Gastrocnemius medialis (tissue), 4 donors: ENCODE measurements at places on chromosomes 6 and 20. TPM values are rescaled to one million over a fixed set of nuclear protein-coding genes. Genes with fewer than 3 reads are reported as not detected.

Gene AGER
- total RNA-seq: 1.9 TPM

DNA sequence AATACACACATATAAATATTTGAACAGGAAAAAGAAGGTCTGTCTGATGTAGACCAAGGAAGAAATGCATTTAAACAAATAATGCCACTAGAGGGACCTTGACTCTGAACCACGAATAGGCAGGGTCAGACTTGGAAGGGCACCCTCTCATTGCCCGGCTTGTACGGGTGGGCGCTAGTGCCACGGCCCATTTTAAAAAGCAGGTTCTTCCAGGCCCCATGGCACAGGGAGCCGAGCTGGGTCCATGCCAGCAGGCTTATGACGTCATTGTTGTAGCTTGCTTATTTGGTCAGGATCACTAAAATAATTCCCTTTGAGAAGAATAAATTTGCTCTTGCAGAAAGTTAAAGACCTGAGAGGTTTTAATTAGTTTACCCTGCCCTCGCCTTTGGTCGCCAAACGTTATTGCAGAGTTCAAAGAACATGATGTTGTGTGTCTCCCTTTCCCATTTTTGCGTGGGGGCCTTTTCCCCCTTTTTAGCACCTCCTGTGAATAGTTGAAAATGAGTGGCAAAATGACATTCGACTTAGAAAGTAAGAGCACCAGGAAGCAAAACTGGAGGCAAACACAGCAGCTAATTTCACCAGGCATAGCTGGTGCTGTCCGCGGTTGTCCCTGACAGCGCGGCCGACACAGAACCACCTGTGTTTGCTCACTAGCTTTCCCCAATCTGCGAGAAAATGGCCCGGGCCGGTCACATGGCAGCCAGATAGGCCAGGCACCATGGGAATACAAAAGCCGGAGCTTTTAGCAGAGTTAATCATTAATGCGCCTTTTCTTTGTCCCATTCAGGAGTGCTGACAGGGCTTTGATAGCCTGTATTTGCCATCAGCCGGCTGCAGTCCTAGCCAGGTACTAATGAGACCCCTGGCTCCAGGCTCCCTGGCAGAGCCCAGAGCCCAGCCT, 93.8 kb downstream of the FOXA2 start:
- no peaks in the 10 kb centered on the region for H3K36me3 ChIP-seq
- H3K27me3 ChIP-seq: peaks cover 8% of the 10 kb centered on the region
- no peaks in the 10 kb centered on the region for H3K4me1 ChIP-seq
- H3K27ac ChIP-seq: no peak overlapping the region
- DNase-seq: no peak

- no peak overlapping the region for H3K27ac ChIP-seq
- H3K27me3 ChIP-seq: no peaks in the 10 kb centered on the region
- DNase-seq: no peak
- H3K4me1 ChIP-seq: no peaks in the 10 kb centered on the region
- H3K36me3 ChIP-seq: no peaks in the 10 kb centered on the region
These were observed 34.9 kb upstream of the TNFAIP3 start for GRCh38 chr6:137832110-137832509.

Gene NKX2-4
- not detected for total RNA-seq

DNA sequence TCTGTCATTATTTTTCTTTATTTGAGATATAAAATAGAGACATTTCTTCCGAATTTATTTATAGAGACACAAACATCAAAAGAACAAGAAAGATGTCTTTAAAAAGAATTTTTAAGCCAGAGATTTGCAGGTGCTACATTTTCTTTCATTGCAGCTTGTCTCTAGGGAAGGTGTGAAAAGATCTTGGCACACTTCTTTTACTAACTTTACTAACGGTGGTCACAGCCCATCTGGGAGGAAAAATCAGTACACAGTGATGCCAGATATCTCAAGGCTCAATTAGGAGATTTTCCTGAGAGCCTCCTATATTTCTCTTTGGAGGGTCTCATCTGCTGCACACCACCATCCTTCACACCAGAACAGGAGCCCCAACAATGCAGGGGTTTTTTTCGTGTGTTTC, 29.5 kb downstream of the ABRACL start:
- no peak for DNase-seq
- H3K4me1 ChIP-seq: no peaks in the 10 kb centered on the region
- no peaks in the 10 kb centered on the region for H3K27me3 ChIP-seq

Gene ZNF133
- total RNA-seq: 6.9 TPM

Gene CGA
- total RNA-seq: not detected

- DNase-seq: no peak
- H3K27me3 ChIP-seq: no peaks in the 10 kb centered on the region
- H3K4me3 ChIP-seq: no peak overlapping the region
- no peaks in the 10 kb centered on the region for H3K36me3 ChIP-seq
- H3K27ac ChIP-seq: no peak overlapping the region
These were observed 252.2 kb downstream of the ADGB start for GRCh38 chr6:146850981-146851380.

DNA sequence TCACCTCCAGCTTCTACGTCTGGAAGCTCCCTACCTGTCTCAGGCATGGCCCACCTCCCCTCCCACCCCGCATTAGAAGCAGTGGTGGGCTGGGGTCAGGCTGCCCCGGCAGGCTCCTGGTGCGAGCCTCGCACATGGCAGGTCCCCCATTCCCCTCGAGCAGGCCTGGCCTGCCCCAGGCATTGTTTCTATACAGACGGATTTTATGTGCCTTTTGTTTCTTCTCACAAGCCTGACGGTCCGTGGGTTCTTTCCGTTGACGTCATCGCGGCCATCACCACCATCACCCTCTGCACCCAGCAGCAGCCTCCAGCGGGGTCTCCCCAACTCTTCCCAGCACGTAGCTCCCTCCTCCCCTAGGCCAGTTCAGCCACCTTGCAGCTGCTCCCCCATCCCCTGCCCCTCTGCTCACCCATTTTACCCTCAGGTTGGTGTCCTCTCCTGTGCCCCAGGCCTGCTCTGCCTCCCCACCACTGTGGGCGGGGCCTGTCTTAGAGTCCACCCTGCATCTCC, 4.6 kb downstream of the CST7 start:
- H3K36me3 ChIP-seq: no peaks in the 10 kb centered on the region
- H3K27ac ChIP-seq: no peak overlapping the region
- no peak for DNase-seq
- H3K4me3 ChIP-seq: no peak overlapping the region
- H3K27me3 ChIP-seq: no peaks in the 10 kb centered on the region

- no peak overlapping the region for H3K27ac ChIP-seq
- no peaks in the 10 kb centered on the region for H3K36me3 ChIP-seq
These were observed 81.3 kb downstream of the C6orf52 start for GRCh38 chr6:10613077-10613476.

Gene IL17A
- total RNA-seq: not detected

DNA sequence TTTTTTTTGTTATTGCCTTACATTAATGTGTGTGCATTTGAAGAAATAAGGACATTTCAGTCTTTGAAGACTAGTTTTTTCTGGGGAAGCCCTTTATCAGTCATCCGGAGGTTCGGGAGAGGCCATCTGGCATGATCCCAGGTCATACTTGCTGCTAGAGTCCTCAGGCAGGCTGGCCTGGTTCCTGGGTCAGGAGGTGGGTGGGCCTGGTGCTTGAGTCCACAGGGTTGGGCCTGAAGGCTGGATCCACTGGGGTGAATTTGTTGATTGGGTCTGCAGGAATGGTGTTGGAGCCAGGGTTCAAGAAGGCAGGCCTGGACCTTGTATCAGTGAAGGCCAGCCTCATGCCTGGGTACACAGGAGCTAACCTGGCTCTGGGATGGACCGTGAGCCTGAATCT, 15.8 kb upstream of the WFDC9 start:
- no peak overlapping the region for H3K4me3 ChIP-seq
- H3K27me3 ChIP-seq: peaks cover 3% of the 10 kb centered on the region
- no peaks in the 10 kb centered on the region for H3K36me3 ChIP-seq
- no peaks in the 10 kb centered on the region for H3K4me1 ChIP-seq
- no peak overlapping the region for H3K27ac ChIP-seq
- DNase-seq: no peak

DNA sequence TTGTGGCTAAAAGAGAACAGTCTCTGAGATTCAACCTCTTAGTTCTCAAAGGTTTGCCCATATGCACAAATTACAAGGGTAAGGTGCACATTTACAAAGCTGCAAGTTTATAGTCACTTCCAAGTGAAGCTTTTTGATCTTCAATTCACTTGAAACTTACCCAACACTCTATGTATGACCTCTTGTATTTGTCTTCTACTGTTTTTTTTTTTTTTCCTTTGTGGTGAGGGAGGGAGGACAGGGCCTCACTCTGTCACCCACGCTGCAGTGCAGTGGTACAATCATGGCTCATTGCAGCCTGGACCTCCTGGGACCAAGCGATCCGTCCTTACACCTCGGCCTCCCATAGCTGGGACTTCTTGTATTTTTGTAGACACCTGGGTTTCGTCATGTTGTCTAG, 4.5 kb upstream of the FOXO3 start:
- H3K27me3 ChIP-seq: no peaks in the 10 kb centered on the region
- peaks cover 29% of the 10 kb centered on the region for H3K4me1 ChIP-seq
- no peak for DNase-seq
- H3K27ac ChIP-seq: peak overlapping the region; percentile 100

Gene PGC
- total RNA-seq: not detected

Gene FBXO30
- 8.6 TPM for total RNA-seq

Gene BPIFB2
- not detected for total RNA-seq

DNA sequence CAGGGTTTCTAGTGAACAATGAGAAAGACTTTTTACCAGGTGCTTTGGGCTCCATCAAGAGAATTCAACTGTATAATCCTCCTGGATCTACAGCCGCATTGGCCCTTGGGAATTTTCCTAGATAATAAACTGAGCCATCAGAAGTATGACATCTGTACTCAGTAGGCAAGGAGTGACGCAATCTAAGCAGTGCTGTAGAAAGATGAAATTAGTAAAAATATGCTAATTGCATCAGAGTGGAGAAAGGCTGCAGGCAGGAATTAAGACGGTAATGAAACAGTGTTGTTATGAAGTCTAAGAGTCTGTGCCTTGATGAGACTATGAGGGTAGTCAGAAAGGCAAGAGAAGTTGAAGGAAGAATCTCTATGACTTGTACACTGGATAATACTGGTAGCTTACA, 507.9 kb upstream of the SOX4 start:
- no peak for DNase-seq
- no peak overlapping the region for H3K27ac ChIP-seq
- H3K4me1 ChIP-seq: no peaks in the 10 kb centered on the region

DNA sequence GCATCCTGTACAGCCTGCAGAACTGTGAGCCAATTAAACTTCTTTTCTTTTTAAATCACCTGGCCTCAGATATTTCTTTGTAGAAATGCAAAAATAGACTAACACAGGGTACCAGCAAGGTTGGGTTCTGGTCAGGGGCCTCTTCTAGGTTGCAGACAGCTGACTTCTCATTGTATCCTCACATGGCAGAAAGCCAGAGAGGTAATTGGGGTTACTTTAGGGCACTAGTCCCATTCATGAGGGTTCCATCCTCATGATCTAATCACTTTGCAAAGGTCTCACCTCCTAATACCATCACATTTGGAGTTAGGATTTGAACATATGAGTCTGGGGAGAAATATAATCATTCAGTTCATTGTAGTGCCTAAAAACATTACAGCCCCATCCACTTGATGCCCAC, 101.5 kb downstream of the LCA5 start:
- H3K27ac ChIP-seq: no peak overlapping the region
- H3K27me3 ChIP-seq: no peaks in the 10 kb centered on the region
- no peak for DNase-seq
- H3K4me3 ChIP-seq: no peak overlapping the region
- no peaks in the 10 kb centered on the region for H3K36me3 ChIP-seq

Gene TTK
- not detected for total RNA-seq

Gene CENPW
- total RNA-seq: 2.1 TPM

Gene ADGRF4
- total RNA-seq: not detected

Gene NKAPL
- 1.5 TPM for total RNA-seq

GRCh38 chr20:7505152-7505834, 435.0 kb downstream of the HAO1 start:
- no peaks in the 10 kb centered on the region for H3K4me1 ChIP-seq
- H3K27me3 ChIP-seq: no peaks in the 10 kb centered on the region
- no peak for DNase-seq
- H3K4me3 ChIP-seq: no peak overlapping the region

DNA sequence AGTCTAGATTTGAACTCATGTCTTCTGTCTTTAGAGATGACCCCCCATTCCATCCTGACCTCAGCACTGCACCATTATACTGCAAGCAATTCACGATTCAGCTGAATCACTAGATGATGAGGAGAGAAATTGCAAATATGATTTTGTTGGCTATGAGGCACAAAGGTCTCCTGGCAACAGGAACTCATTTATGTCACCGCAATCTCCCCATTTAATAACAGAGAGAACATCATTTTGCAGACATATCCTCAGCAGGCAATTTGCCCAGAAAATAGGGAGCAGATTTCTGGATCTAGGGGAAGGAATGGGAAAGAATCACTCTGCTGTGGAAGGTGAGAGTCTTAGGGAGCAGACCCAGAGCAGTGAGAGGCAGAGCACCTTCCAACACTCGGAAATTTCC, 303.0 kb downstream of the PAX1 start:
- no peak for DNase-seq
- no peak overlapping the region for H3K27ac ChIP-seq
- H3K36me3 ChIP-seq: no peaks in the 10 kb centered on the region
- no peak overlapping the region for H3K4me3 ChIP-seq
- H3K4me1 ChIP-seq: no peaks in the 10 kb centered on the region
- H3K27me3 ChIP-seq: no peaks in the 10 kb centered on the region

Gene SEMG1
- not detected for total RNA-seq

DNA sequence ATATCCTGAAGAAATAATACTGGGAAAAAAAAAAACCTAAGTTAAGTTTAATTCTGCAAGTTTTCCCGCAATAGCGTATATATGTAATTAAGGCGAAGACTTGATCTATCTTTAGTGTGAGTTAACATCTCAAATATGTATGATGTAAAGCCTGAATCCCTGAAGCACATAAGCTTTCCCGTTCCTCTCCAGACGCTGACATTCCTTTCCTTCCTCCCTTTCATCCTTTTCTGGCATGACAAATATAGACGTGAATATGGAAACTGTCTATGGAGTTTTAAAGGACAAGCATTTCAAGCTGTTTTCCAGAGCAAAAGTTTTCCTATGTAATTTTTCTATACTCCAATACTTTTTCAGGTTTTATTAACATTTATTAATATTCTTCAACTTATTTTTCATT, 637.0 kb downstream of the COL12A1 start:
- no peaks in the 10 kb centered on the region for H3K27me3 ChIP-seq
- H3K4me1 ChIP-seq: no peaks in the 10 kb centered on the region
- no peaks in the 10 kb centered on the region for H3K36me3 ChIP-seq
- no peak overlapping the region for H3K4me3 ChIP-seq

DNA sequence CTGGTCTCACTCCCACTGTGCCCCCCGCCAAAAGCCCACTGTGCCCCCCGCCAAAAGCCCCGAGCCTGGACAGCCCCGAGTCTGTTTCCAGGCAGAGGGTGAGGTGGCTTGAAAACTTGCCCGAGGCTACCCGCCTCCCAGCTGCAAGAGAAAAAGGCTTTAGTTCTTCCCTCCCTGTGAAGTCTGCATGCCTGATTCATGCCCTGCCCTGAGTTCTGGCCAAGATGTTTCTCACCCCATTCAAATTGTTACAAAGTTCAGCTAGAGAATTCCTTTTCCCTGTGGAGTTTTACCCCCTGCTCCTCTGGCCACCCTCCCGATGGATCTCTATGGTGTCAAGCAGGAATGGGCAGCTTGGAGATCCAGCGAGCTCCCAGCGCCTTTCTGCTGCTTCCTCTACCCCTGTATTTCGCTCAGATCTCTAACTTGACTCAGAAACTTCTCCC, 298.8 kb upstream of the MAP3K7 start:
- no peaks in the 10 kb centered on the region for H3K4me1 ChIP-seq
- DNase-seq: no peak
- H3K4me3 ChIP-seq: no peak overlapping the region
- H3K27ac ChIP-seq: no peak overlapping the region

GRCh38 chr6:134734312-134734869, 215.5 kb downstream of the ALDH8A1 start:
- no peak overlapping the region for H3K4me3 ChIP-seq
- no peaks in the 10 kb centered on the region for H3K4me1 ChIP-seq
- H3K27ac ChIP-seq: no peak overlapping the region
